Melanocyte of skin (primary cell): ENCODE measurements at places on chromosomes 13 and 19. TPM values are rescaled to one million over a fixed set of nuclear protein-coding genes. Genes with fewer than 3 reads are reported as not detected.

Gene UQCRFS1
- total RNA-seq = 55.6 and 67.1 TPM in 2 replicates

Gene ZNF837
- 1.7 and 3.2 TPM in 2 replicates for total RNA-seq

Gene MAST1
- 2.1 and 3.6 TPM in 2 replicates for total RNA-seq

Gene SIGLEC12
- not detected in 2 replicates for total RNA-seq

Gene RASGRP4
- not detected in 2 replicates for total RNA-seq

Gene ITM2B
- 72.9 and 102 TPM in 2 replicates for total RNA-seq

Gene ZNF846
- total RNA-seq = 3.3 and 4.8 TPM in 2 replicates
